ENCODE measurements at places on chromosomes 4 and X. TPM values are rescaled to one million over a fixed set of nuclear protein-coding genes. Genes with fewer than 3 reads are reported as not detected.

- peaks cover 49% of the 10 kb centered on the region for H3K4me1 ChIP-seq
- peak overlapping the region; percentile 79 for H3K4me3 ChIP-seq
- DNase-seq = peak; percentile 82
- no peaks in the 10 kb centered on the region for H3K27me3 ChIP-seq
- peak overlapping the region; percentile 99 for H3K27ac ChIP-seq
Measured at GRCh38 chrX:53714580-53715345, 28.2 kb upstream of the HUWE1 start.

EMD gene
- 66.0 TPM for total RNA-seq

- H3K36me3 ChIP-seq = peaks cover 3% of the 10 kb centered on the region
- H3K4me1 ChIP-seq = no peaks in the 10 kb centered on the region
- peaks cover 2% of the 10 kb centered on the region for H3K27me3 ChIP-seq
Measured at GRCh38 chr4:139131209-139131870, 45.7 kb downstream of the ELF2 start.

DNA sequence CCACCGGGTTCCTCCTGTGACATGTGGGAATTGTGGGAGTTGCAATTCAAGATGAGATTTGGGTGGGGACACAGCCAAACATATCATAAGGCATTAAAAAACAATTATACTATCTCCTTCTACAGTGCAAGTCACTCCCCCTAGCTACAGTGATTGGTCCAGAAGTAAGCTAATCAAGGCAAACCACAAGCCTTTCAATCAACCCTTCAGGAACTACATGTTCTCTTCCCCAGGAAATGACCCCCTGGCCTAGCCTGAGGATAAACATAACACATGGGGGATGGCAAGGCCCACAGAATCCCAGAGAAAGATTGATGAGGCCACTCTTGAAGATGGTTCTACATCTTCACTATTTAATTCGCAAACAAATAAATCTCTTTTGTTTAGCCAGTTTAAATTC is 25.2 kb upstream of the FAM241A start:
- DNase-seq = no peak
- peaks cover 2% of the 10 kb centered on the region for H3K27me3 ChIP-seq
- H3K27ac ChIP-seq = no peak overlapping the region
- H3K4me1 ChIP-seq = peaks cover 17% of the 10 kb centered on the region

DNA sequence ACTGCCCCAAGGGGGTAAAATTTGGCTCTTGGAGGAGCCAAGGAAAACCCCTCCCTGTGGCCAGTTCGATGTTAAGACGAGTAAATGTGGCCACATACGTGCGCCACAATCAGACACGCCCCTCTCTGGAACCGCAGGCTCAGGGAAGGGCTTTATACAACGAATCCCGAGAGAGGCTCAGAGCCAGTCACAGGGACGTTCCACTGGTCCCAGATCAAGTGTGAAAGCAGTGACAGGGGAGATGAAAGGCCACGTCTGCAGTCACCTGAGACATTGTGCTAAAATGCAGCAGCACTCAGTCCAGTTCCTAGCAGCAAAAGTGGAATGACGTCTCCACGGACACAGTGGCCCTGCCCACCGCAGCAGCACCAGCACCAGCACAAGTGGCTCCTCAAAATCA is 68.0 kb downstream of the ACOX3 start:
- no peaks in the 10 kb centered on the region for H3K27me3 ChIP-seq
- DNase-seq = no peak
- H3K36me3 ChIP-seq = no peaks in the 10 kb centered on the region
- no peak overlapping the region for H3K27ac ChIP-seq
- H3K4me3 ChIP-seq = no peak overlapping the region

PARM1 gene
- not detected for total RNA-seq

NHS gene
- 1.7 TPM for total RNA-seq

Data from activated CD8-positive, alpha-beta T cell treated with anti-CD3 and anti-CD28 coated beads, Interleukin-2, amount 10 ng/mL, durations not matched to agents 7 days and 5 days (primary cell).